ENCODE measurements at places on chromosomes 2 and 18. TPM values are rescaled to one million over a fixed set of nuclear protein-coding genes. Genes with fewer than 3 reads are reported as not detected.
A peak's percentile ranks its signal among the peaks of the same experiment; 100 is the strongest.

DNA sequence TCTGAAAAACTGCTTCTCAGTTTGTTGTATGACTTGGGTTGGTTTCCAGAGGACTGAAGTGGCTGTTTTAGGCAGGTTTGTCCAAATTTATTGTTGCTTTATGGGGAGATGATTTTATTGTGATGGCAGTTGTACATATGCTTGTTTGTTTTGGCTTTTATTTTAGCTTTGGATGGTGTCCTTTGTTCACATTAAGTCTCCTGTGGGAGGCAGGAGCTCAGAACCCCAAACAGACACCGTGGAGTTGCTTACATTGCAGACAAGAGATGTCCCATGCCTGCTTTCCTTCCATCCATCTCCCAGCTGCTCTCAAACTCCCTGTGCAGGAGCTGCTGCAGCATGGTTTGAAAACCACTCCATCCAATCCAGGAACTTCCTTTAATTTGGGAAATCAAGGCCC lies 414.7 kb downstream of the LPIN1 start:
- no peaks in the 10 kb centered on the region for H3K4me1 ChIP-seq
- H3K27me3 ChIP-seq: no peaks in the 10 kb centered on the region
- no peak for DNase-seq
- H3K27ac ChIP-seq: no peak overlapping the region
- H3K36me3 ChIP-seq: no peaks in the 10 kb centered on the region

DNA sequence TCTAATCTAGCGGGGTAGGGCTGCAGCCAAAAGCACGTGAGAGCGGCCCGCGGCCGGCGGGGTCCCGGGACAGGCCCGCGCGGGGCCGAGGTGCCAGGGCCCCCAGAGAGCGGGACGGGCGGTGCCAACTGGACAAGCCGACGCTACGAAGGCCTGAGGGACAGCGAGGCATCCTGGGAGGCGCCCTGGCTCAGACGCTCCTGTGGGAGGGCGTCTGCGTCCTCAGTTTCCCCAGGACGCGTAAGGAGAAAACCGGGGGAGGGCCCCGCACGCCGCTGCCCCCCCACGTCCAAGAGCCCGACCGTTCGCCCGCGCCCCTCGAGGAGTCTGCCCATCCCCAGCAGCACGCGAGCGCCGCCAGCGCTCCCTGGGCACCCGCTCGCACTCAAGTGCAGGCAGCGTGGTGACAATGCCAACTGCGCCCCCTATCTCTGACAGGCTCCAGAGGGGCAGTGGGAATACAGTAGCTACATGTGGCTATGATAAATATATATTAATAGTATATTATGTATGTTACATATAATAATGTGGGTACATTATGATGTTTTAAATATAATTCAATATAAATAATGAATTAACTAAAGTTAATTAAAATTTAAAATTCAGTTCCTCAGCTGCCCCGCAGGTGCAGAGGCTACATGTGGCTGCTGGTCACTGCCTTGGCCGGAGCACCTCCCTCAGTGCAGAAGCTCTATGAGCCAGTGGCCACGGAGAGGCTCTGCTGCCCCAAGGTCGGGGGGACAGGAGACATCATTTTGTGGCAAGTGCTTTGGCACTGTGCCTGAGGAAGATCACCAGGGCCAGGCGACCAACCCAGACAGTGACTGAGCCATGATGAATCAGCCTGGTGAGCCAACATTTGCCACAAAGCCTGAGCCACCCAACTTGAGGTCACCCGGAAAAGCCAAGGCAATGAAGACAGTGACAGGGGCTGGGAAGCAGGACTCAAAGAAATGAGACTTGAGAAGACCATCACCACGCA lies 5.5 kb upstream of the SFT2D3 start:
- no peaks in the 10 kb centered on the region for H3K4me1 ChIP-seq
- H3K27ac ChIP-seq: peak overlapping the region; percentile 45
- DNase-seq: peak; percentile 69
- no peaks in the 10 kb centered on the region for H3K27me3 ChIP-seq

DNA sequence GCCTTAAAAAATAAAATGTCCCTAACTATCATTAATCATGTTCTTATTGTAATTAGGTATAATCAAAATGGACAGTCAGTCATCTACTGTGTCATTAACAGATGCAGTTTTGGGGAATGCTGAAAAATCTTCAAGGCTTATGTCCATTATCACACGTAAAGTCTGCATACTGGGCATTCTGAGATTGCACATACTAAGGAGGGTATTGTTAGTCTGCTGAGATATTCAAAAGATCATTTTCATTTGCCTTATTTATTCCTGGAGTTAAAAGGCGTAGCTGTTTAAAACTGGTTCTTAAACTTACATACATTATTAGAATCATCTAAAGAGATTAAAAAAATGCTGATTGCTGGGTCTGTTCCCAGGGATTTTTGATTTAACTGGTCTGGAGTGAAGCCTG lies 27.4 kb downstream of the KCNE4 start:
- no peaks in the 10 kb centered on the region for H3K27me3 ChIP-seq
- H3K4me1 ChIP-seq: no peaks in the 10 kb centered on the region
- H3K36me3 ChIP-seq: no peaks in the 10 kb centered on the region
- no peak for DNase-seq

DNA sequence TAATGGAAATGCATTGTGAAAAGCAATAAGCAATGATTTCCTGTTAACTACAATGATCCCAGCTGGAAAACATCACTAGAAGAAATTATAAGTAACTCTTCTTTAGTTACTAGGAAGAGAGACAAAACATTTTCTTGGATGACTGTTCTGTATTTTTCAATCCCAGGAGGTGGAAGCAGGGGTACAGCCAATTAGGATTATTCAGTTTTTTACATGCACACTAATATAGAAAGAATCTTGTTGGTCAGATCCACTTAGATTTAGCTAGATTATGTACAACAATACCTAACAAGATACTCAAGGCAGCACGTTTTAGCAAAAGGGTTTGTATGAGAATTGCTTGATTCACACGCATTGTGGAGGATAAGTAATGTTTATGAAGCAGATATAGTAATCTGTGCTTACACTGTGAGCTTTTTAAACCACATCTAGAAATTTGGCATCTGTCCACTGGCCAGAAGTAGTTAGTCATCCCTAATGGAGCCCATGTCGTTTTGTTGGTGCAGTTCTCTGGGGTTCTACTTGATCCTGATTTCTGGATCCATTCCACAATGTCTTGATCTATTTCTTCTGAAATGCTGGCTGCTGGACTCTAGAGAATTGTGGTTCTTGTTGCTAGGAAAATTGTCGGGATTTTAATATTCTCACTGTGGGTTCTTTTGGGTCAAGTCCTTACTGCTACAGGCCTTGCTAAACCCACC lies 199.7 kb downstream of the ADCYAP1 start:
- H3K4me1 ChIP-seq: no peaks in the 10 kb centered on the region
- H3K27ac ChIP-seq: no peak overlapping the region
- no peaks in the 10 kb centered on the region for H3K36me3 ChIP-seq
- H3K27me3 ChIP-seq: no peaks in the 10 kb centered on the region

- no peaks in the 10 kb centered on the region for H3K4me1 ChIP-seq
- H3K27ac ChIP-seq: peak overlapping the region; percentile 80
- DNase-seq: peak; percentile 88
- no peaks in the 10 kb centered on the region for H3K27me3 ChIP-seq
- H3K4me3 ChIP-seq: peak overlapping the region; percentile 20
Observed at GRCh38 chr2:44087036-44087713, 81.5 kb upstream of the PPM1B start.

DNA sequence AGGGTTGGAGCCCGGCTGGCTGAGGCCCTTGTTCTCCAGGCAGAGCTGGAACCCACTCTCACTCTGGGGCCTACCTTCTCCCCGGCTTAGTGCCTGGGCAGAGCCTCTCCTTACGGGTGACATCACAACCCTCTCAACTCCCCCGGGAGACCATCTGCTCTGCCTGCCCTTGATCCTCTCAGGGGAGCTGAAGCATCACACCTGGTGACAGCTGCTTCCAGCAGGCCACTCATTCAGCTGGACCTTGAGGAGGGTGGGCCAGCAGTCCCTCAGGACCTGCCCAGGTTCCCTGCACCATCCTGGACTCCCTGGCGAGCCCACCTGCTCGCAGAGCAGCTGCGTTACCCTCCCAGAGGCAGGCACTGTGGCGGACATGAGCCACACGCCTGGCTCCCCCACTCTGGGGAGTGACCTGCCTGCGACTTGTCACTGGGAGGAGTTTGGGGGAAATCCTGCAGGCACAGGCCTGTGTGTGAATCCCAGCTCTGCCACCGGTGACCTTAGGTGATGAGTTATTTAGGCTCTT lies 13.1 kb downstream of the HS6ST1 start:
- peak overlapping the region; percentile 78 for H3K27ac ChIP-seq
- H3K4me1 ChIP-seq: no peaks in the 10 kb centered on the region

GRCh38 chr2:219519526-219519916 lies 5.2 kb downstream of the ASIC4 start:
- no peaks in the 10 kb centered on the region for H3K27me3 ChIP-seq
- DNase-seq: no peak

GRCh38 chr2:175449616-175450015 lies 268.1 kb upstream of the ATP5MC3 start:
- no peaks in the 10 kb centered on the region for H3K36me3 ChIP-seq
- H3K4me3 ChIP-seq: no peak overlapping the region
- no peaks in the 10 kb centered on the region for H3K27me3 ChIP-seq
- H3K27ac ChIP-seq: no peak overlapping the region

DNA sequence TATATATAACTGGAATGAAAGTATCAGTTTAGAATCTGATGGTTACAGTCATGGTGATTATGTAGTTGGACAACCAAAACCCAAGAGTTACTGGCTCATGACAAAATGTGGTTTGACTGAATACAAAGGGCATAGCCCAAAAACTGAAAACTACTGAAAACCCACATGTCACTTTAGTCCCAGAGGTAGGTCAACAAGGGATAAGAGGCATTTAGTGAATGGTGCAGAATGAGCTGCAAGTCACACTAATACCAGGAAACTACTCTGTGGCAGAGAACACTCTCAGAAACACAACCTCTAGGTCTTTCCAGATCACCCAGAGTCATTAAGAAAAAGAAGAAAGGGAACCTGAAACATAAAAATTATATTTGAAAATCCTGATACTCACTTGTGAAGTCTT lies 154.5 kb downstream of the AGPS start:
- no peaks in the 10 kb centered on the region for H3K27me3 ChIP-seq
- DNase-seq: no peak
- no peaks in the 10 kb centered on the region for H3K36me3 ChIP-seq
- H3K4me3 ChIP-seq: no peak overlapping the region
- no peak overlapping the region for H3K27ac ChIP-seq

- H3K4me1 ChIP-seq: no peaks in the 10 kb centered on the region
- no peak overlapping the region for H3K4me3 ChIP-seq
- no peaks in the 10 kb centered on the region for H3K27me3 ChIP-seq
- DNase-seq: no peak
Observed at GRCh38 chr18:10477121-10477862, 22.9 kb downstream of the APCDD1 start.

DNA sequence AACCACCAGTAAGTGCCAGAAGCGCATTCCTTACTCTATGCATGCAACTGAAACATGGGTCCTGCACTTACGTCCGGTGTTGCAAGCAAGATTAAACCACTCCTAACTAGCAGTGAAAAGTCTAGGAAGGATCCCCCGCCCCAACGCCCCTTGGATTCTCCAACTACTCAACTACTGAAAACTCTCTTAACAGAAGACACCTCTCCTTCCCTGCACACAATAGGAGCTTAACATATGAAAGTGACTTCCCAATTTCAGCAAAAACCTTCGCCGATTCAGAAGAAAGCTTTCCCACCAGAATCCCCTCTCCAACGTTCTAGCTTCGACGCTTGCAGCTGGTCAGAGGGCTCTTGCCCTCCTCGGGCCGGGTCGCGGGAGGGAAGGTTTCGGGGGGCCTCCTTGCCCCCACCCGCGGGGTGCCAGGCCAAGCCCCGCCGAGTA lies 578 bp downstream of the IWS1 start:
- no peak for DNase-seq
- H3K4me3 ChIP-seq: peak overlapping the region; percentile 85
- no peaks in the 10 kb centered on the region for H3K4me1 ChIP-seq
- H3K27ac ChIP-seq: peak overlapping the region; percentile 92
- H3K27me3 ChIP-seq: no peaks in the 10 kb centered on the region

SLC16A14 gene
- 28.6 TPM for total RNA-seq

WNT6 gene
- 2.1 TPM for total RNA-seq

PLCL1 gene
- 7.3 TPM for total RNA-seq

ABHD3 gene
- total RNA-seq: 17.2 TPM

FN1 gene
- 1,074 TPM for total RNA-seq

SERPINE2 gene
- 8.4 TPM for total RNA-seq

MOGAT1 gene
- not detected for total RNA-seq

CRYGD gene
- total RNA-seq: not detected

SP5 gene
- 0.90 TPM for total RNA-seq
